ENCODE measurements at places on chromosomes 16 and 17.

GRCh38 chr16:85528528-85529387 is 84.4 kb upstream of the GSE1 start:
- DNase-seq = no peak

DNA sequence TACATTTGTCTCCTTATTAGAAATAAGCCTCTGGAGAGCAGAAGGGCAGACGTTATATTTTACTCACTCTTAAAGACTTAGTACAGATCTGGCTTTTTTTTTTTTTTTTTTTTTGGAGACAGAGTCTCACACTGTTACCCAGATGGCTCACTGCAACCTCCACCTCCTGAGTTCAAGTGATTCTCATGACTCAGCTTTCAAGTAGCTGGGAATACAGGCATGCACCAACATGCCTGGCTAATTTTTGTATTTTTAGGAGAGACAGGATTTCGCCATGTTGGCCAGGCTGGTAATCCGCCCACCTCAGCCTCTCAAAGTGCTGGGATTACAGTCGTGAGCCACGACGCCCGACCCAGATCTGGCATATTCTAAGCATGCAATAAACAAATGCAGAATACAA is 36.4 kb upstream of the TMEM97 start:
- DNase-seq = no peak

- DNase-seq = peak; percentile 89
These were observed 11.2 kb downstream of the GALK1 start for GRCh38 chr17:75753514-75754377.

DNA sequence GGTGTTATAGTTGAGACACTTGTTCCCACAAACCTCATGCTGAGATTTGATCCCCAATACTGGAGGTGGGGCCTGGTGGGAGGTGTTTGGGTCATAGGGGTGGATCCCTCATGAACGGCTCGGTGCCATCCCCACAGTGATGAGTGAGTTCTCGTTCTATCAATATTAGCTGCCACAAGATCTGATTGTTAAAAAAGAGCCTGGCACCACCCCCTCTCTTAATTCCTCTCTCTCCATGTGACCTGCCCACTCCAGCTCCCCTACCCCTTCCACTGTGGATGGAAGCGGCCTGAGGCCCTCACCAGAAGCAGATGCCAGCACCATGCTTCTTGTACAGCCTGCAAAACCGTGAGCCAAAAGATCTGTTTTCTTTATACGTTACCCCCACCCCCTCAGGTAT is 31.2 kb downstream of the TRIM16 start:
- no peak for DNase-seq

GRCh38 chr16:77789085-77790008 is 983 bp downstream of the VAT1L start:
- DNase-seq = no peak

DNA sequence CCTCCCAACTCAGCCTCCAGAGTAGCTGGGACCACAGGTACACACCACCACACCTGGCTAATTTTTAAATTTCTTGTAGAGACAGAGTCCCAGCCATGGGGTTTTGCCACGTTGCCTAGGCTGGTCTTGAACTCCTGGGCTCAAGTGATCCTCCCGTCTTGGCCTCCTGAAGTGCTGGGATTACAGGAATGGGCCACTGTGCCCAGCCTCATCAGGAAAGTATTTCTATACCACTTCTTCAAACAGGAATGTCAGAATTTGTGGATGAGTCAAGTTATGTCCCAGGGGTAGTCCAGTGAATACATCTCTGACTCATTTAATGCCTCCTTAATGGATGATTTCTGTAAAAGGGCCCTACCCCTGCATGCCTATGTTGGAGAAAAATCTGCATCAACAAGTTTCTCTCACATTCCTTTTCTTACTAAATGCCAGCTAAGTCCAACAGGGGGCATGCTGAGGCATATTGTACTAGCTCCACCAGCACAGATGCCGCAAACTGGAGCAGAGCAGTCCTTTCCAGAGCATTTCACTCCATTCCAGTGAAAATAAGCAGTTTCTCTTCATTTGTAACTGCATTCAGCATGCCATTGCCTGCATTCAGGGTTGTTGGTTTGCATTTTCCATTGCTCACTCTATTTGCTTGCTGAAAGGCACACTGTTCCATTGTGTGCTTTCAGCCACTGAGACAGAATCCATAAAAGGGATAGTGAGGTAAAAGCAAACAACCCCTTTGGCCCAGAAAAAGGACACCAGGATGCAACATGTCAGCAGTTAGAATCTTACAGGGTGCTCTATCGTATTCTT is 5.3 kb upstream of the CAVIN1 start:
- DNase-seq = peak; percentile 88

Data from hepatic stellate cell (primary cell).